ENCODE measurements at places on chromosomes 5 and 9. TPM values are rescaled to one million over a fixed set of nuclear protein-coding genes. Genes with fewer than 3 reads are reported as not detected.

DNA sequence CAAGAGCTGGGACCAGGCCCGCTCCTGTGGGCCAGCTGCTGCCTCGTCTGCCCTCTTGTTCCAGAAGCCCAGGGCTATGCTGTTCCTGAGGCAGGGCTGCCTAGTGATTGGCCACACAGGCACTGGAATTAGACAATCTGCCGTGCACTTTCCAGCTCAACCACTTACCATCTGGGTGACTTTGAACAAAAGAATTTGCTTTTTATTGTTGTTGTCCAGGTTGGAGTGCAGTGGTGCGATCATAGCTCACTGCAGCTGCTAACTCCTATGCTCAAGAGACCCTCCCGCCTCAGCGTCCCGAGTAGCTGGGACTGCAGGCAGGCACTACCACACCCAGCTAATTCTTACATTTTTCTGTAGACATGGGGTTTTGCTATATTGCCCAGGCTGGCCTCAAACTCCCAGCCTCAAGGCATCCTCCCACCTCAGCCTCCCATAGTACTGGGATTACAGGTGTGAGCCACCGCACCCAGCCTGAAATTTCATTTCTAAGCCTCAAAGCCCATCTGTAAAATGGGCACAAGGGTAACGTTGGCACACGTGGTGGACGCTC, 1.2 kb upstream of the NEK6 start:
- no peak overlapping the region for H3K4me3 ChIP-seq
- no peaks in the 10 kb centered on the region for H3K27me3 ChIP-seq
- H3K27ac ChIP-seq, result no peak overlapping the region
- H3K4me1 ChIP-seq, result peaks cover 21% of the 10 kb centered on the region

Gene STPG3
- total RNA-seq, result 0.28 TPM

DNA sequence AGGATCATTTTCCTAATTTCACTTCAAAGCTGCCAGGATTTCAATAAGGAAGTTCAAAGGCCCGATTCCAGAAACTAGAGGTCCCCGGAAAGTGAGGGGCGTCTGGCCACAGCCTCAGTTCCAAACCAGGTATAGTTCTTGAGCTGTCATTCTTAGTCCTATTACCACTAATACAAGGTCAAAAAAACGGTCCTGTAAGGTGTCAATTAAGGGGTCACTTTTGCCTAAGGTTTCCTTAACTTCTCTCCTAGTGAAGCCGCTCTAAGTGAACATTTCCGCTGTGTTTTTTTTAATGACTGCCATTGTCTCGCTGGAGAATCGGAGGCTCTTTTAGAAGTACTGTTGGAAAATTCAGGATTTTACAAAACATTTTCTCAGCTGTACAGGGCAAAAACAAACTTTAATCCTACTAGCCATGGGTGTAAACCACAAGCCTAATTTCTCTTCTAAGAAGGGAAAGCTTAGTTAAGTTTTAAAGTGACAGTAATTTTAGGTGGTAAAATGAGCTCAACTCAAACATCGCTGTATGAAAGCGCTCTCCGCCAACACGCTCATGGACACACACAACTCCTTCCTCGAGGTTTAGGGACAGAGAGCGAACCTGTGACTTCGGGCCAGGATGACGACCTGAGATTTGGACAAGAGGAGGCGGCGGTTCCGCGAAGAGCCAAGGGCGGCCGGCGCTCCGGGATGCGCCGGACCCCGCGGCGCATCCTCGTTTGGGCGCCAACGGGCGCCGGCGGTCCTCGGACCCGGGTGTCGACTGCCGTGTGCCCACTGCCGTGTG, 76.7 kb upstream of the IFNE start:
- peak overlapping the region; percentile 45 for H3K4me3 ChIP-seq
- H3K27ac ChIP-seq, result no peak overlapping the region
- peaks cover 34% of the 10 kb centered on the region for H3K27me3 ChIP-seq
- DNase-seq, result no peak
- H3K4me1 ChIP-seq, result peaks cover 13% of the 10 kb centered on the region

Gene CSF2
- 409 TPM for total RNA-seq

GRCh38 chr9:75504721-75505120, 385.8 kb upstream of the PCSK5 start:
- H3K27me3 ChIP-seq, result no peaks in the 10 kb centered on the region
- no peaks in the 10 kb centered on the region for H3K36me3 ChIP-seq
- no peaks in the 10 kb centered on the region for H3K4me1 ChIP-seq
- H3K27ac ChIP-seq, result no peak overlapping the region
- no peak for DNase-seq
- H3K4me3 ChIP-seq, result no peak overlapping the region

Gene SPINK6
- not detected for total RNA-seq

DNA sequence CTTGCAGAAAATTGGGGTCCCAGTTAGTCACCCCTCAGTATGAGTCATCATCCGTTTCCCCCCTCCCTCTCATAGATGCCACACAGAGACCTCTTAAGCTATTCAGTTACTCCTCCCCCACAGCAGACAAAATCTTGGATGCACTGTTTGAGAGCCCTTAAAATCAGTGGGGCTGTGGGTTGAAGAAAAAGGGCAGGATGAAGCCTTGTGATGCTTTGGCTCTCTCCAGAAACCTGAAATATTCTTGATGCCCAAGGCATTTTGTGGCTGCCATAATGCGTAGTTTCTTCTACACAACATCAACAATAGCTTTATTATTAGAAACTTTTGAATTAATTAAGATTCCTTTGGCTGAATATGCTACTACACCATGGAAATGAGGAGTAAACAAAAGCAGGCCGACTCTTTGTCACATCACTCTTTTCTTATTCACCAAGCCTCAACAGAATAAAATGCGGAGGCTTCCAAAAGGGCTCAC, 133.8 kb downstream of the MRPS30 start:
- no peak overlapping the region for H3K4me3 ChIP-seq
- no peaks in the 10 kb centered on the region for H3K36me3 ChIP-seq
- H3K4me1 ChIP-seq, result no peaks in the 10 kb centered on the region
- no peaks in the 10 kb centered on the region for H3K27me3 ChIP-seq

Gene SOX30
- 0.11 TPM for total RNA-seq

Gene HEMGN
- total RNA-seq, result 0.31 TPM

- H3K36me3 ChIP-seq, result no peaks in the 10 kb centered on the region
- DNase-seq, result no peak
- H3K4me3 ChIP-seq, result no peak overlapping the region
- H3K27ac ChIP-seq, result no peak overlapping the region
These were observed 96.1 kb upstream of the SGCD start for GRCh38 chr5:156230887-156231286.

DNA sequence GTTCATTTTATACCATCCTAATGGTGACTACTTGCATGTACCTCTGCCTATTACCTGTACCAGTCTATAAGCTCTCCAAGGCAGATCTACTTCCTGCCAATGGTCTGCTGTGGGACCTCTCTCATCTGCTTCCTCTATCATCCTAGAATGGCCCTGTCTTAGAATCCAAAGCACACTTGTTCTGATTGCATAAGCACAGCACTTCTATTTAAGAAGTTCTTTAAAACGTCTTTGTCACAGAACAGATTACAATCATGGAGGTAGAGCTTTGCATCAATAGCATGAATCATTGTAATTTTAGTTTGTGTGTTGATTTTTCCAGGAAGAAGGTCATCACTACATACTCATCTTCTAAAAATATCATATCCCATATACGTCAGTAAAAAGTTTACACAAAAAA, 131.8 kb upstream of the ACOT12 start:
- no peak for DNase-seq
- H3K36me3 ChIP-seq, result no peaks in the 10 kb centered on the region
- H3K4me3 ChIP-seq, result no peak overlapping the region
- no peak overlapping the region for H3K27ac ChIP-seq
- H3K4me1 ChIP-seq, result no peaks in the 10 kb centered on the region

Gene TAF11L6
- total RNA-seq, result not detected

DNA sequence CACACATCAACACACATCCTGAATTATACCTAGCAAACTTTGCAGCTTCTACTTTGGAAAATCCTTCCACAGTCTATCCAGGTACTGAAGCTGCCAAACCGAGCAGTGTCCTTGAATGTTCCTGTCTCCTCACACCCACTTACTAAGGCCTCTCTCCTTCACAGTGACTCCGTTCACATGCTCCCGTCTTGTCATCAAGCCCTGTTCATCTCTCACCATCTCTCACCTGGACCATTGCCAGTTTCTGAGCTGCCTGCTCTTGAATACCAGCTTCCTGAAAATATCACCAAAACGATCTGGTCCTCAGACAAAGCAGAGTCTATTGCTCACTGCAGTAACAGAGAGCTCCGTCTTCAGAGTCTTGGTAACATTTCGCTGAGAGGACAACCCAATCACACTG, 57.4 kb downstream of the GCNT1 start:
- no peaks in the 10 kb centered on the region for H3K36me3 ChIP-seq
- H3K4me3 ChIP-seq, result no peak overlapping the region
- DNase-seq, result no peak

DNA sequence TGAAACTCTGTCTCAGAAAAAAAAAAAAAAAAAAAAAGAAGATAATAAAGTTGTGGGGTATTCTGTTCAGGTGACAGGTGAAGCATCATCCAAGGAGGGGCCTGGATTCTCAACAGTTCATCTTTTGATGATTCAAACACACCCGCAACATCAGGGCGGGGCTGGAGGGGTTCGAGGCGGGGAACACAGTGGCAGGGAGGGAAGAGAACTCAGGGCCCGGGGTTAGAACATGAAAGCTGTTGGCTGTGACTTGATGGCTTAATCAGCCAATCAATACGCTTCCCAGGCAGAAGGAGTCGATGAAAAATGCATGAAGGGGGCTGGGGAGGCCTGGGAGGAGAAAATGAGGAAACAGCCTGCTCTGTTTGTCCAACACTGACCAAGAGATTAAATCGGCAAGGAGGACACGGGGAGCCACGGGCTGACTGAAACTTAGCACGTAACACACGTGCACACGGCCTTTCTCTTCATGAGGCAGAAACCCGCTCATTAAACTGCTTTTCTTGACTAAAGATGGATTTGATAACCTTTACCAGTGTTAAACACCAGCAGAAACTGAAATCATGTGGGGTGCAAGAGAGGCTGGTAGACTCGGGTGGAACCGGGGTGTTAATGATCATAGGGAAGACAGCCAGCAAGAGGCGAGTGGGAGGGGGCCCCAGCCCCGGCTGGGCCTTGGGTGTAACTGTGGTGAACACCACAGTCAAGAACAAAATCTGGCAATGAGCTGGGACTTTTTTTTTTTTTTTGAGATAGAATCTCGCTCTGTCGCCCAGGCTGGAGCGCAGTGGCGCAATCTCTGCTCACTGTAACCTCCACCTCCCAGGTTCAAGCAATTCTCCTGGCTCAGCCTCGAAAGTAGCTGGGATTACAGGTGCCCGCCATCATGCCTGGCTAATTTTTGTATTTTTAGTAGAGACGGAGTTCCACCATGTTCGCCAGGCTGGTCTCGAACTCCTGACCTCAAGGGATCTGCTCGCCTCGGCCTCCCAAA, 105.7 kb upstream of the RAPGEF1 start:
- H3K4me3 ChIP-seq, result no peak overlapping the region
- H3K27ac ChIP-seq, result peak overlapping the region; percentile 20
- no peaks in the 10 kb centered on the region for H3K27me3 ChIP-seq
- H3K4me1 ChIP-seq, result peaks cover 1% of the 10 kb centered on the region
- no peaks in the 10 kb centered on the region for H3K36me3 ChIP-seq
- DNase-seq, result no peak

Gene PCDHB9
- not detected for total RNA-seq

Gene SLC22A5
- total RNA-seq, result 5.9 TPM

Gene NXNL2
- not detected for total RNA-seq

- no peak for DNase-seq
- no peak overlapping the region for H3K27ac ChIP-seq
- H3K27me3 ChIP-seq, result no peaks in the 10 kb centered on the region
- H3K36me3 ChIP-seq, result no peaks in the 10 kb centered on the region
- H3K4me3 ChIP-seq, result no peak overlapping the region
These were observed 58.7 kb upstream of the TRPC7 start for GRCh38 chr5:136423944-136424606.

DNA sequence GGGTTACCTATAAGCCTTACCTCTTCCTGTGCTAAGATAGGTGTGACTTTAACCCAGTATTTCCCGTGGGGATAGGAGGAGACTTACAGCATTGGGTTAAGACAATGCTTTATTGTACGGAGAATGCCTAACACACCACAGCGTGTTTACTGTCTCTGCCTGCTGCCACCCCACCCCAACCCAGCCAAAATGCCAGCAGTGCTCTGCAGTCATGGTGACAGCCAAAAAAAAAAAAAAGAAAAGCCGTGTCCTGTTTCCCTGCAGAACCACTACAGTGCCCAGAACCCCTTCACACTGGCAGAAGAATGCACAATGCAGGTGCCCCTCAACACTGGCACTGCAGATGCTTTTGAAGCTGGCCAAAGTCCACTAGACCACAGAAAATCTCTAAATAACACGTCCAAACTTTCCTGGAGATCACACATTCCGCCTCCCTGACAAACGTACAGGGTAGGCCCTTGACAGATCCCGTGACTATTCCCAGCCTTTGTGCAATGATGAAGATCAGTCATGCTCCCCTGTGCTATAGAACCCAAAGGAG, 102.2 kb downstream of the SERINC5 start:
- H3K4me1 ChIP-seq, result peaks cover 50% of the 10 kb centered on the region
- DNase-seq, result no peak
- H3K36me3 ChIP-seq, result peaks cover 15% of the 10 kb centered on the region
- no peak overlapping the region for H3K27ac ChIP-seq

Gene RABGAP1
- 22.2 TPM for total RNA-seq

DNA sequence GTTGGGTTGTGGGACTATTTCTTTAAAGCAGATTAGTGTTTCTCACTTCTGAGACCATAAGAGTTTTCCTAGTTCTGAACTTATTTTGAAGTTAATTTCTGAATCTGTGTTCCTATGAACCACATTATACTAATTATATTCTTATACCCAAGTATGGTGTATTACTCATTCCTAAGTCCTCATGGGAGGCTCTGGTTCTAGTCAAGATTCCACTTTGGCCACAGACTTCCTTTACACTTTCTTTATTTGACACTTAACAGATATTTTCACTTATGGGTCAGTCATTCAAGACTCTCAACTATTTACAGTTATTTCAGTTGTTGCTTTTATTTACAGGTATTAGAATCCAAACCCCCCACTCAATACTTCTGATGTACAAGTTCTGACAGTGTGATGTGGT, 937.2 kb upstream of the TYRP1 start:
- H3K27ac ChIP-seq, result no peak overlapping the region
- no peaks in the 10 kb centered on the region for H3K36me3 ChIP-seq
- DNase-seq, result no peak
- no peaks in the 10 kb centered on the region for H3K27me3 ChIP-seq
- no peak overlapping the region for H3K4me3 ChIP-seq
- no peaks in the 10 kb centered on the region for H3K4me1 ChIP-seq

GRCh38 chr5:11248966-11249365, 487.9 kb upstream of the DAP start:
- no peak overlapping the region for H3K4me3 ChIP-seq
- no peaks in the 10 kb centered on the region for H3K4me1 ChIP-seq
- DNase-seq, result no peak
- no peak overlapping the region for H3K27ac ChIP-seq
- H3K36me3 ChIP-seq, result no peaks in the 10 kb centered on the region

DNA sequence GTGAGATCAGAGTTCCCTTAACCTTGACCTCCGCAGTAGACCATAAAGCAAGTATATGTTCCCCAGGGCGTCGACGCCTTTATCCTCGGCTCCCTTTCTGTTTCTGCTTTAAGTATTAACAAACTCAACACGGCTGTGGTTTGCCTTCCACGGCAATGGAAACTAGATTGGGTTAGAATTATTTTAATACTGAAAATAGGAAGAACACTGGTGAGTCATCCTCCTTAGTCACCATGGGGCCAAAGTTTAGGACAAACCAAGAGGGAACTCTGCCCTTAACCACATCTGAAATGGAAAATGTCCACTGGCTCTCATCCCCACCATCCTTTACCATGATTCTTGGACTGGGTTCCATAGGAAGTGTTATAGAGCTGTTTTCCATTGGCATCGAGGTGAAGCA, 386.1 kb downstream of the ACTL7B start:
- no peaks in the 10 kb centered on the region for H3K36me3 ChIP-seq
- no peak overlapping the region for H3K4me3 ChIP-seq
- H3K4me1 ChIP-seq, result no peaks in the 10 kb centered on the region

Gene SLC25A51
- total RNA-seq, result 38.5 TPM

Data from CD8-positive, alpha-beta memory T cell (primary cell).